ENCODE measurements at places on chromosomes 12 and 14.

DNA sequence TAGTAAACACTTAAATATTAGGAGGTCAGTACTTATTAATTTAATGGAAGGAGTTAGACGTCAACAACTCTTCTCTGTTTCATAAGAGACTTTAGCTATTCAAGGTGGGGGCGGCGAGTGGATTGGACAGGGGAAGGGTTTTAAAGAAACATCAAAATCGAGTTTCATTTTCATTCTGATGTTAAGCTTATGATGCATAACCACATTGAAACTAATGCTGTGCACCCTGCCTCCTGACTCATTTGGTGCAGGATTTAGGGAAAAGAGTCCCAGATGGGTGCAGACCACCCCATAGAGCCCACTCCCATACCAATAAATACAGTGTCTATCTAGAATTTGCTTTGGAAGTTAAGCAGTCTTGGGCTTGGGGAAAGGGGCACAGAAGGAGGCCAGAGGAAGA, 7.4 kb downstream of the ZBTB39 start:
- no peak for DNase-seq

DNA sequence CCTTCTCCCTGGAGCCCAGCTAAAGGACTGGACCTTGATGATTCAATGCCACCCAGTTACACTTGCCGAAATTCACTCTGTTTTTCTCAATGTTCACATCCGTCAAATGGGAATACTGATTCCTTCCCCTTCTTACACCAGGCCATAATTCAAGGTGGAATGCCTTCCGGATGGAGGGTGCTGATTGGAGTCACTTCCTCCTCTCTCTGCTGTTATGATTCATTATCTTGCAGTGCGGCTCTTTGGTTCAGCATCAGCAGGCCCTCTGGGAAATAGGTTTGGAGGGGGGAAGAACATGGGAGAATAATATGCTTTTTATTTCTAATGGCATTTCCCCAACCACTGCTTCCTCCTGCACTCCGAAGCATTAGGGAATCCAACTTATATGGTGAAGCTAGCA, 390.6 kb upstream of the TBX3 start:
- no peak for DNase-seq

DNA sequence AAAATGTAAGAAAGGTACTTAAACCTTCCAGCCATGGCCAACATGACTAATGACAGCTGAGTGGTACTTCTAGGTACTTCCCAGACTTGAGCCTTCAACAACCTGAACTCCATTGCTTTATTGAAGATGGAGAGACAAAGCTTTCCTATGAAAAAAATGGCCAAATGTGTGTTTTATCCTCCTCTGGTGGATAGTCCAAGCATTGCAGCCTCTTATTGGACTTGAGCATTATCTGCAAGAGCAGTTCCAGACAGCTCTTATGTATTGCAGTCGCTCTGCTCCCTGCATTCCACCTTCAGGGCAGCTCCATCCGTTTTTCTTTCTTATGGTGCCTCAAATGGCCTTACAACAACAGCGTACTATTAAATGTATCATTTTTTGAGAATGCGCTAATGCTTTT, 588.2 kb downstream of the NRXN3 start:
- DNase-seq = no peak

- DNase-seq = no peak
Observed at GRCh38 chr14:39680777-39681176, 248.5 kb upstream of the FBXO33 start.

GRCh38 chr14:75427482-75428229, at the start of gene JDP2:
JDP2 (plus strand) TSS chr14:75428022; CDS start chr14:75437921, 9,899 bp downstream.
- peak; percentile 29 for DNase-seq

- DNase-seq = no peak
Observed at GRCh38 chr12:34356233-34356987, 334.1 kb downstream of the ALG10 start.

- no peak for DNase-seq
Observed at GRCh38 chr14:51960866-51961265, 28.5 kb upstream of the RTRAF start.

DNA sequence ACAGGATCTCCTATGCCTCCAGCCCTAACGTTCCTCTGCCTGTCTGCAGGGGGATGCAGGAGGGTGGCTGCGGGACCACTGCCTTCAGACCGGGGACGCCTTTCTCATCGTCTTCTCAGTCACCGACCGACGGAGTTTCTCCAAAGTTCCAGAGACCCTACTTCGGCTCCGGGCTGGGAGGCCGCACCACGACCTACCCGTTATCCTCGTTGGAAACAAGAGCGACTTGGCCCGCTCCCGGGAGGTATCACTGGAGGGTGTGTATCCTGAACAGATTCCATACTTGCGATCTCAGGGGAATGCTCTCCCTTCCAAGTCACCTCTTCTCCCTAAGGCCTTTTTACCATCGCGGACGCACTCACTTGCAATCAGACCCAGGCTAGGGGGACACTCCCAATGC, 3.0 kb downstream of the REM2 start:
- DNase-seq = no peak

DNA sequence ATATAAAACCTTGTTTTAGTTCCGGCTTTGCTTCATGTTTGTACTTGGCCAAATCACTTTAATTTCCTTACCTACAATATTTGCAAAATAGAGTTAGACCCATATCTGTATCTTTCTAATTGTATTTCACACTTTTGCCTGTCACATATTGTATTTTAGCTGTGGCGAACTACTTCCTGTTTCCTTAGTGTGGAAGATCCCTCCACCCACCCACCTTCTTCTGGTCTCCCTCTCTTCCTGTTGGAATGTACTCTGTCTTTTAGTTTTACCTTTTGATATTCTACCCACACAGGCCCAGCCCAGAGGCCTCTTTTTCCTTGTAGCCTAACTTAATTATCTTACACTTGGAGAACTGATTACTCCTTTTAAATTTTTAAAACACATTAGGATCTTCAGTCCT, 78.2 kb downstream of the SCN8A start:
- no peak for DNase-seq

DNA sequence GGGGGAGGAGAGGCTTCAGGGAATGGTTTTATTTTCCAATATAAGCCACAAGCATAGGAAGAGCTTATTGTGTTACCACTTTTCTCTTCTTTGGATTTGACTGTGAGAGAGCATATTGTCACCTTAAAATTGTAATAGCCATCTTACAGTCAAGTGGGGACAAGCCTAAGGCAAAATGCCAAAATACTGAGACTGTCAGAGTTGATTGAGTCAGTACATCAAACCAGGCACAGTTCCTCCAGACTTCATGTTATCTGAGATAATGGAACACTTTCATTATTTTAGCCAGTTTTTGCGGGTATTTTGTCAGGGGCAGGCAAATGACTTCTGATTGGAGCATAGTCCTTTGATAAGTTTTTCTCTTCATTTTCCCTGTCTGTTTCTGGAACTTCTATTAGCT, 19.5 kb upstream of the NUBPL start:
- no peak for DNase-seq

GRCh38 chr14:89444044-89444443, 27.0 kb upstream of the FOXN3 start:
- DNase-seq = no peak

- DNase-seq = no peak
Observed at GRCh38 chr14:105430042-105430441, 10.4 kb downstream of the MTA1 start.

DNA sequence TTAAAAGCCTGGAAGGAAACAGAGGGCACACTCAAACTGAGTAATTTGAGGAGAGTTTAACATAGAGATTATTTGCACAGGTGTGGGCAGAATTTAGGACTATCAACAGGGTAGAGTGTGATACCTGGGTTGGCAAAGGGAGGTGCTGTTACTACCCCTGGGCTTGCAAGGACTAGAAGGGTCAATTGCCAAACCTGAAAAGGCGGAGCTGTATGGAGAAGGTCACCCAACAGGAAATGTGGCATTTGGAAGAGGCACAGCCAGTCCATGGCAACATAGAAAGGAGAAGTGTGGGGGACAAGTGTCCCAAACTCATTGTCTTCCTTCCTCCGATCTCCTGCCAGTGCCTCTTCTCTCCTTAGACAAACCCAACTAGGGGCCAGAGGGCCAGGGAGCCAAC, 21.6 kb upstream of the MED13L start:
- no peak for DNase-seq

- DNase-seq = no peak
Observed at GRCh38 chr14:22112004-22112403, 438.4 kb upstream of the OR4E1 start.

GRCh38 chr14:103310576-103311095, 23.4 kb upstream of the EIF5 start:
- DNase-seq = no peak
